ENCODE measurements at places on chromosomes 6 and 20.

DNA sequence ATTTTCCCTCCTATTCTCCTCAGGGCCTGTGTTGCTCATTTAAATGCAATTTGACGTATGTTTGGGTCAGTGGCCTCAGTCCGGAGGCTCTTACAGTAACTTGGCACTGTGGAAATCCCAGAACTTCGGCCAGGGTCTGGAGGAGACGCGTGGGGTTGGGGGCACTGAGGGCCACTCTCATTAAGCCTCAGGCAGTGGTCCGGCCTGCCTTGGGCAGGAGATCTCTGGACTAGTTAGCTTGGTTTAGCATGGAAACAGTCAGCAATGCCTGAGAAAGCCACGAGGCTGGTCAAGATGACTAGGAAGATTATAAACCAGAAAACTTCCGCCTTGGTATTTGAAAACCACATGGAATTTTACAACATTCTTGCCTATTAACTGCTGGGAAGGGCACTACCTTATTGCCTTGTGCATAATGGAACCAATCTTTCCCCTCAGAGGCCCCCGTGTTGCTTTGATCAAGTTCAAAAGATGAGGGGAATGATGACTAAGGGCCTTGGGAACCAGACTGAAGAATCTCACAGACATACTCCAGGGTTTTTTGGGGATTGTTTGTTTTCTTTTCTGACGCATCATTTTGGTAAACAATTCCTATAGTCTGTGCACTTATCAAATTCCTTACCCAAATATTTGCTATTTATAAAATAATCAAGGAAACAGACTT lies 206.0 kb upstream of the PREP start:
- DNase-seq: no peak

GRCh38 chr6:37122861-37123260 lies 47.1 kb upstream of the PIM1 start:
- DNase-seq: no peak

- DNase-seq: no peak
Observed at GRCh38 chr6:6319952-6320811, at the start of gene F13A1. F13A1 (minus strand) TSS chr6:6320662; CDS start chr6:6318664, 1,998 bp downstream.

DNA sequence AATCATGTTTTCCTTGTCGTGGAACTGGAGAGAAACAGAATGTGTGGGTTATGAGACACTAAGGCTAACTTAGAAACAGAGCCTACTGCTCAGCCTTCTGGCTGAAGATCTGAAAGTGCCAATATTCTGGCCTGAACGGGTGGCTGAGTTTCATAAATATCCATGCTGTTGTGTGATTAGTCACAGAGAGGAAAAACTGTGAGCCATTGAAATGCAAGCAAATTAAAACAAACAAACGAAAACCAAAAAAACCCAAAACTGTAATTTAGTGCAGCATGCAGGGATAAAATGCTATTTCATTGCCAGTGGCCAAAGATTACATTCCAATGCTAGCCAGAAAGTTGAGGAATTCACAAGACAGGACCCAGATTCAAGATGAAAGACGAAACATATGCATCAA lies 315.1 kb downstream of the UBE3D start:
- no peak for DNase-seq

- no peak for DNase-seq
Observed at GRCh38 chr6:170461111-170461510, 92.0 kb downstream of the PSMB1 start.

GRCh38 chr20:22495172-22495571 lies 89.2 kb downstream of the FOXA2 start:
- no peak for DNase-seq

DNA sequence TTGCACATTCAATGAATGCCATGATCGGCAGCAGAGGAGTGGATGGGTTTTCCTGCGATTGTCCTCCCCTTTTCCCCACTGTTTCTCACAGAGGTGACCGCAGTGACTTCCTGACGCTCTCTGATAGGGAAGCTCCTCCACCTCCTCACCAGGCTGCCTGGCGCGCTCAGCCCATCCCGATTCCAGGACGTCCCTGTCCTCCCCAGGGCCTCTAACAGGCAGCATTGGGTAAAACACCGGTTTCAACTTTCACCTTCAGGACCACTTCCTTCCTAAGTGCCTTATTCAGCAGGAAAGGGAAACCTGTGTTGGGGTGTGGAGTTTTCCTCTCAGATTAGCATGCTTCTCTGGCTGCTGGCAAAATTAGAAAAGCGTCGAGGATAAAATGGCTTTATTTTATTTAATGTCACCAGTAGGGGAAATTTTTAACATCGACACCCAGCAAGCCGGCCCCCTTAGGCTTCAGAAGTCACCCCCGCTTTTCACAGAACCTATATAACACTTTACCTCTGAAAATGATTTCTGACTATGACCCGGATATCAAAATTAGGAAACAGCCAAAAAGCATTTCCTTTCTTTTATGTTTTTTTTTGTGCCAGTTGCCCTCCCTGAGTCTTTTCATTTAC lies 570.4 kb upstream of the GJE1 start:
- DNase-seq: no peak

GRCh38 chr6:29723666-29724588 lies 693 bp downstream of the HLA-F start:
- peak; percentile 44 for DNase-seq

GRCh38 chr6:126176282-126176681 lies 163.6 kb upstream of the CENPW start:
- no peak for DNase-seq

- no peak for DNase-seq
Observed at GRCh38 chr6:18070486-18070885, 52.0 kb downstream of the NHLRC1 start.

DNA sequence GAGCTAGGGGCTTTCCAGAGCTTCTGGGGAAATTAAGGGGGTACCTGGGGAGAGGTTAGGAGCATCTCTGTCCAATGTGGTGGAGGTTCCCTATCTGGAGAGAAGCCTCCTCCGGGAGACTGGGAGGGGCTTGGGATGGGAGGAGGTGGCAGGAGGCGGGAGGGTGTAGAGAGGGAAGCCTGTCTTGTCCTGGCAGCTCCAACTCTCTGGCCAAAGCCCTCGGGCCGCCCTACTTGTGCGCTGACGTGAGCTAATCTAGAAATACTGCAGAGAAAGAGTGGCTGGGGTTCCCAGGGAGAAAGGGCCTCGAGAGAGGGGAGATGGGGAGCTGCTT lies 1.6 kb upstream of the SLC32A1 start:
- DNase-seq: no peak

DNA sequence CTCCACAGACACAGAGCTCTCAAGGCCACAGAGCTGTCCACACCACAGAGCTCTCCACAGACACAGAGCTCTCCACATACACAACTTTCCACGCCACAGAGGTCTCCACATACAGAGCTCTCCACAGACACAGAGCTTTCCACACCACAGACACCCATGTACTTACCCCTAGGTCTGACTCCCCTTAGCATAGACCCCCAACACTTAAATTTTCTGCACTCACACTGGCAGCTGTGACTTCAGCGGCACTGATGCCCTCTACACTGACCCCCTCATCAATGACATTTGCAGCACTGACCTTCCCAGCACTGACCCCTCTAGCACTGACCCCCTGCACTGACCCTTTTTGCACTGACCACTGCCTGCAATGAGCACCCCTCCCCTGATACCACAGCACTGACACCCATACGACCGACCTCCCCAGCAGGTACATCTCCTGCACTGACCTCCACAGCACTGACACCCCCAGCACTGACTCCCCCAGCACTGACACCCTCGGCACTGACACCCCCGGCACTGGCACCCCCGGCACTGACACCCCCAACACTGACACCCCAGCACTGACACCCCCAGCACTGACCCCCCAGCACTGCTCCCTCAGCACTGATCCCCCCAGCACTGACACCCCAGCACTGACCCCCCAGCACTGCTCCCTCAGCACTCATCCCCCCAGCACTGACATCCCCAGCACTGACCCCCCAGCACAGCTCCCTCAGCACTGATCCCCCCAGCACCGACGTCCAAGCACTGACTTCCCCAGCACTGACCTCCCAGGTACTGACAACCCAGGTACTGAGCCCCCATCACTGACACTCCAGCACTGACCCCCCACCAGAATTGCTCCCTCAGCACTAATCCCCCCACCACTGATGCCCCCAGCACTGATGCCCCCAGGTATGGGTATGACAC lies 56.5 kb downstream of the ERMARD start:
- no peak for DNase-seq

GRCh38 chr6:44126320-44127149 lies 717 bp downstream of the MRPL14 start:
- DNase-seq: peak; percentile 74

DNA sequence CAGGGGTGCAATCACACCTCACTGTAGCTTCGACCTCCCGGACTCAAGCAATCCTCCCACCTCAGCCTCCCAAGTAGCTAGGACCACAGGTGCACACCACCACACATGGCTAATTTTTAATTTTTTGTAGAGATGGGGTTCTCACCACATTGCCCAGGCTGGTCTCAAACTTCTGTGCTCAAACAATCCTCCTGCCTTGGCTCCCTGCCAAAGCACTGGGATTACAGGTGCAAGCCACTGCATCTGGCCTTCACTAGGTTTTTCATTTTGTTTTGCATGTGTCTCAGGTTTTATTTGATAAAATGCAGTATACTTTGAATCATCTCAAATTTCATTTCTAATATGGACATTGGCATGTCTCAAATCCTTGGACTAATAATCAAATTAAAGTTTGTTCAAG lies 98.7 kb downstream of the SLC16A10 start:
- no peak for DNase-seq

DNA sequence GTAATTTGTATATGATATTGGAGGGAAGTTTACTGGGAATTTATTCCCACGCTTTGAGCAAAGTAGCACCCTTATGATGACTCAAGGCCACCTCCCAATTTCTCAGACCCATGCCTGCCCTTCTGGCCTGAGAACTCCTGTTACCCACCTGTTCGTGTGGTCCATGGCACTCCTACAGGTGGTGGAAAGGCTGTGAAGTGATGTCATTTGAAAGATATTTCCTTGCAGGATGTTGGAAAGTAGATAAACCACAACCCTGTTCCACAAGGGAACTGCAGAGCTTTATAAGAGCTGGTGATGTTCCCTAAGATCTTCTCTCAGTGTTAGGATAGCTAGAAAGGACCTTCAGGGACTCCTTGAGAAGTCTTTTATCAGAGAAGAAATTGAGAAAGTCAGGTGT lies 70.5 kb downstream of the ADGRG6 start:
- DNase-seq: no peak

GRCh38 chr20:50376888-50377459 lies 133.2 kb upstream of the PTPN1 start:
- no peak for DNase-seq

DNA sequence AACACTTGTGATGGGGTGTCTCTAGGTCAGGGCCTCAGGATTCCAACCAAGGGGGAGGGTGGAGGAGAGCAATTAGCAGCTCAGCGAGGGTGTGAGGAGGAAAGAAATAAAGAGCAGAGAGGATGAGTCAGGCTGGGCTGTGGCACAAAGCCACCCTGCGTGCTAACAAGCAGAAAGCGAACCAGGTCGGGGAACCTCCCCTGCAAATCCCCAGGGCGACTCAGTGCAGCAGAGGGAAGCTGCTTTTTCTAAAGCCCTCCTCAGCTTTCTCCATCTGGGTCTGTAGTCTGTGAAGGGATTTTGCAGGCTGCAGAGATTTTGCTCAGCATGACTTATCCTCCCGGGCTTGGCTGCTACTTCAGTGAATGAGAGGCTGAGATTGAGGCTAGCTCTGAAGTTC lies 6.6 kb upstream of the SPO11 start:
- DNase-seq: no peak

DNA sequence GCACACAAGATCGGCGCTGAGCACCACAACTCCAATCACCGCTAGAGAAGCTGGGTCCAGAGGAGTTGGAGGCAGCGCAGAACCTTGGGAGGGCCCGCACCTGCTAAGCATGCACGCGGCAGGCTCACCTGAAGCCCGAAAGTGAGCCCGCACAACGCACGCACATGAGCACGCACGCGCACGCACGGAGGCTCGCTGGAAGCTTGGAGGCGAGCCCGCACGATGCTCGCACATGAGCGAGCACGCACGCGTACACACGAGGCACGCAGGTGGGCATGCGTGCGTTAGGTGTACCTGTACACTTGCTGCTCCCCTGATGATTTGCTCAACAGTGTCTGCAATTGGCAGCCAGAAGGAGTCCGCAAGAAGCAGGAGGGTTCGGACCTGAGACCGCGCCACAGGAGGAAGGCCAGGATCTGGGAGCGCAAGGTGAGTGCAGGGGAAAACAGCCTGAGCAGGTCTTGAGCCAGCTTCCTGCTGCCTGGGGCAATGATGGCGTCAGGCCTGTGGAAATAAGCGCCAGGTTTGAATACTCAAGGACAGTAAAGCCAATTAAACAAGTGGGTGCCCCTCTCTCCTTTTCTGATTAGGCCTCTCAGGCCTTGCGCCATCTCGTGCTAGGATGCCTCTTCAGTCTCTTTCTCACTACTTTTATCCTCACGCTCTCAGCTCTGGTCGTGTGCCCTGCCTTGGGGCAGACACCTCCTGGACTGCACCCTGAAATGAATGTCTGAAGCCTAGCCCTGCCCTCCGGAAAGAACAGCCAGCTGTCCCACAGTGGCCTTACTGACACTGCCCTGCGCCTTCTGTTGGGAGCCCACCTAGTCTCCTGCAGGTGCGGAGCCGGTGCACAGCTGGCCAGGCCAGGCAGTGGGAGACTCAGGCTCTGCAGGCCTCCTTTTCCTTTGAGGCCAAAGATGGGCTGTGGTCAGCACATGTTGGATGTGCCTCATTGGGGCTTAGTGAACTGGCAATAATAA lies 340.4 kb downstream of the CDC5L start:
- no peak for DNase-seq

- no peak for DNase-seq
Observed at GRCh38 chr6:7136859-7137334, 29.1 kb downstream of the RREB1 start.

DNA sequence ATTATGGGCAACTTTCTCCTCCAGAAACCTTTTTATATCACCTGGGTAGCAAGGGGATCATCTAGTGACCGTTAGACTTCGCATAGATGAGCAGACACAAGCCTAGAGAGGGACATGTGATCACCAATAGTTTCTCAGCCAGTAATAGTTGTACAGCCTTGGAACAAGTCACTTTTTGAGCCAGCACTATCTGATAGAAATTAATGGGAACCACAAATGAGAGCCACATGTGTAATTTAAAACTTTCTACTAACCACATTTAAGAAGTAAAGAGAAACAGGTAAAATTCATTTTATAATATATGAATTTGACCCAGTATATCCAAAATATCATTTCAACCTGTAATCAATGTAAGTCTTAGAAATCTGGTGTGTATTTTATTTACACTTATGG lies 592 bp upstream of the CTNNBL1 start:
- DNase-seq: no peak

- no peak for DNase-seq
Observed at GRCh38 chr6:42066156-42066675, 15.9 kb downstream of the TAF8 start.

GRCh38 chr6:29596381-29596900 lies 11.5 kb downstream of the OR2H2 start:
- DNase-seq: no peak

- peak; percentile 46 for DNase-seq
Observed at GRCh38 chr6:38184585-38185080, 365.1 kb downstream of the ZFAND3 start.

- no peak for DNase-seq
Observed at GRCh38 chr20:31996996-31997395, 13.2 kb upstream of the CCM2L start.

GRCh38 chr6:75403563-75404080 lies 90.0 kb downstream of the FILIP1 start:
- no peak for DNase-seq

GRCh38 chr6:155080881-155081845 lies 86.0 kb downstream of the TIAM2 start:
- DNase-seq: no peak

- DNase-seq: no peak
Observed at GRCh38 chr6:21402368-21402767, 191.2 kb upstream of the SOX4 start.

- DNase-seq: no peak
Observed at GRCh38 chr20:60502881-60503280, 544.7 kb downstream of the CDH26 start.
